Bone marrow (tissue), 2 donors: ENCODE measurements at places on chromosomes 7 and 10.

DNA sequence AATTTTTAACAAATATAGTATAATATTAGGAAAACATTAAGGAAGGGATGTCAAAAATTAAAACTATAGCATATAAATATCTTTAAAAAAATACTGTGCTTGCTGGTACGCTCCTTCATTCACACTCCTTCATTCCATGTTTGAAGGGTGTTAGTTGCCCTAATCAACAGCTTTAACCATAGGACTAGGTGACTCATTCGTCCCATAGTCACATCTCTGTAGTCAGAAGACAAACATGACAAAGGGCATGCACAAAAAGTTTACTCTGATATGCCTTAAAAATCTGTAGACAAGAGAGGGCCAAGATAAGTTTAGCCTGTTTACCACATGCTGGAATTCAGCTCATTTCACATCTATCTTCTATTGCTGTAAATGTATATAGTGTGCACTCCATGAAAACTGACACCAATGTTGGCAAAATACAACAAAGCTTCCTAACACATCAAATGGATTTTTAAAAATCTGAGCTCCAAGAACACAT lies 646 bp downstream of the FAM13C start:
- DNase-seq, result no peak

DNA sequence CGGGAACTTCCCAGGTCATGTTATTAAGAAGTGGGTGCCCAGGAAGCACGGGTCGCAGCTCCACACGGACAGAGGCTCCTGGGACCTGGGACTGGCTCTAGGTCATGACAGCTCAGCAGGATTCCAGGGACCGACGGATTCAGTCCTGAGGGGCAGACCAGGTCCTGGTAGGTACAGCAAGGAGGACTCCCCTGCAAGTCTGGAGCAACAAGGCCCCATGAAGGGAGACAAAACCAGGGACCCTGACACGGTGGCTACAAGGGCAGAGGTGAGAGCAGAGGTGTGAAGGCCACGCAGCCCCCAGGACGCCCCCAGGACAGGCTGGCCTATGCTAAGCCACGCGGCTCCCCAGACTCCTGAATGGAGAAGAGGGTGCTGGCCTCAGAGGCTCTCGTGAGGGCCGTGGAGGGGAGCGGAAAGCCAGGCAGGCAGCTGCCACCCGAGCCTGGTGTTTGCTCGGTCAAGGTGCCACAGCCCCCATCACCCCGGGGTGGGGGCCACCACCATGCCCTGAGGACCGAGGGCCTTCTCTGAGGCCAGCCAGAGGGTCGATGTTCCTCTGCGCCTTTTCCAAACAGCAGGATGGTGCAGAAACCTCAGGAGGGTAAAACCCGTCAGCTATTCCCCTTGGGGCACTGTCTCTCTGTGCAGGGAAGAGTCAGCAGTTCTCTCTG lies 348.9 kb downstream of the PTPRN2 start:
- DNase-seq, result no peak

GRCh38 chr7:13276977-13277376 lies 589.5 kb downstream of the ARL4A start:
- DNase-seq, result no peak

GRCh38 chr10:71771204-71771603 lies 2.1 kb downstream of the VSIR start:
- no peak for DNase-seq

DNA sequence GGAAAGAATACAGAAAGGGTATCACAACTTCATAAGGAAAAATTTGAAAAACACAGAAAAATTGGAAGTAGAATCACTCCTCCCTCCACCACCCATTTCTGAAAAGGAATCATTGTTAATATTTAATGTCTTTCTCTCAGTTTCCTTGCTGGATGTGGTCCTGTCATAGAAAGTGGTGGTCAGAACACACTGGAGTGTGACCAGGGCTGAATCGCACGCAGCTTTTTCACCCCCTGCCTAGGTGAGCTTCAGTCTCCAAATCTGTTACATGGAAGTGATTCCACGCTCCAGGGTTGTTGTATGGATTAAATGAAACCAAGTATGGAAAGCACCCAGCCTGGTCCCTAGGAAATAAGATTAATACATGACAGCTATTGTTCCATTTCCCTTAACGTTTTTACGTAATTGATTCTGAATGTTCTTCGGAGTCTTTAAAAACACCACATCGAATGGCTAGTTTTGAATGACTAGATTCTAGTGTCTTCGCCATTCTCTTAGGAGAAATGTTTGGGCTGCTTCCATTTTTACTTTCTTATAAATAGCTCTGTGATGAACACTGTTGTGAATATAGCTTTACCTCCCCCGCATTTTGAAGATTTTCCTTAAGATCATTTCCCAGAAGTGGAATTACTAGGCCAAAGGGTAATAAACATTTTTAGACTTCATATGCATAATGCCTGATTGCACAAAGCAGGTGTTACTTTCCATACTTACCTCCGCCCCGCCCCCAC lies 10.9 kb upstream of the DUSP5 start:
- no peak for DNase-seq

DNA sequence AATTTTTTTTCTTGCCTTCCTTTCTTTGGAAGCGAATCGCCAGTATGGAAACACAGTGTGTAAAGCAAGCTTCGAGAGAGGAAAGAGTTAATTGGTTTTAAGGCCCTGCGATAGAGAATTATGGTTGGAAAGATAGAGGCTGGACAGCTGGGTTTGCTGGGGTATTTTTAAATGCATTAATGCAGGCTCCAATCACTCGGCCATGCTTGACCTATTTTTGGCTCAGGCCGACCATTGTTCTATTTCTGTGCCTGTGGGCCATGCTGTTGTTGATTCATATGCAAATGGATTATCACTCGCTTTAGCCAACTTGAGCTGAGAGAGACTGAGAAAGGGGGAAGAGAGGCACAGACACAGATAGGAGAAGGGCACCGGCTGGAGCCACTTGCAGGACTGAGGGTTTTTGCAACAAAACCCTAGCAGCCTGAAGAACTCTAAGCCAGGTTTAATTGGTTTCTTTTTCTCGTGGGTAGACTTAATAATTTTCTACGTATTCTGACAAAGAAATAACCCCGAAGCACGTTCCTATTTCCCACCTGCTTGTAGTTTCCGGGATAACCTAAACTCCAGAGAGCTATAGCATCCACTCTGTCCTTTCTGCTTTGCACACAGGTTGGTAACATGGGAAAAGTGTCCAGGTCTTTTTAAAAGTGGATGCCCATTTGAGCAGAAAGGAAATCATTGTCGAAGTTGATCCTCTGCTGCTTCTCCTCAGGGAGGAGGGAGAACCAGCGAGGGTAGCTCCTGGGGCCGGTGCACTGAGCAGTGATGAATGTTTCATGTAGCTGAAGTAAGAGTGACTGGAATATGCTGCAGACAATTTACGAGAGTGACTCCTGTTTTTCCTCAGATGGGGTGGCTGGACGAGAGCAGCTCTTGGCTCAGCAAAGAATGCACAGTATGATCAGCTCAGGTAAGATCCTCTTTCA lies at the start of gene HDAC9:
Gene HDAC9 (plus strand): TSS at position 338 of the 929 bp plus-strand sequence. CDS start 554 bp downstream, at position 892.
- peak; percentile 13 for DNase-seq

- no peak for DNase-seq
Measured at GRCh38 chr7:105756367-105756766, 120.0 kb downstream of the ATXN7L1 start.

GRCh38 chr7:5689118-5689517 lies 92.3 kb downstream of the RNF216 start:
- DNase-seq, result no peak

DNA sequence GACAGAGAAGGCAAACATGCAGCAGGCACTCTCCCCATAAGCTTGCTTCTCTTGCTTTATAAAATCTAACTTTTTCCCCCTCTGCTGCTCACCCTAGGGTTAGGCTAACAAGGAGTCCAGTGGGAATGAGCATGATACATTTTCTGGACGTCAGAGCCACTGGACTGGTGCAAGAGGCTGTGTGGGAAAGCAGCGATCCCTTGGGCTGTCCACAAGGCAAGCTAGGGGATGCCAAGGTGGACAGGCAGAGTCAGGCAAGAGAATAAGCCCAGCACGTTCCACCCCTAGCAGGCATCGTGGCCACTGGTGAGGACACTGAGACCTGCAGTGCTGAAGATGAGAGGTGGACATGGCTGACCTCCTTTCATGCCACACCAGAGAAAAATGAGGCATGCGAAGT lies 290.9 kb upstream of the ZMIZ1 start:
- no peak for DNase-seq

- no peak for DNase-seq
Measured at GRCh38 chr7:157904211-157904865, 567.5 kb downstream of the DNAJB6 start.

- DNase-seq, result no peak
Measured at GRCh38 chr10:71460615-71461014, 63.9 kb downstream of the CDH23 start.

- DNase-seq, result no peak
Measured at GRCh38 chr10:48598936-48599829, 5.7 kb downstream of the ARHGAP22 start.
